Lung (tissue), 17 donors: ENCODE measurements at places on chromosomes 11 and 22. TPM values are rescaled to one million over a fixed set of nuclear protein-coding genes. Genes with fewer than 3 reads are reported as not detected.
A peak's percentile ranks its signal among the peaks of the same experiment; 100 is the strongest.

The OR6T1 gene
- polyA plus RNA-seq, result not detected

The APOL4 gene
- 5.9 TPM for polyA plus RNA-seq

The PRAME gene
- polyA plus RNA-seq, result not detected

The CAT gene
- polyA plus RNA-seq, result 91.8 TPM

DNA sequence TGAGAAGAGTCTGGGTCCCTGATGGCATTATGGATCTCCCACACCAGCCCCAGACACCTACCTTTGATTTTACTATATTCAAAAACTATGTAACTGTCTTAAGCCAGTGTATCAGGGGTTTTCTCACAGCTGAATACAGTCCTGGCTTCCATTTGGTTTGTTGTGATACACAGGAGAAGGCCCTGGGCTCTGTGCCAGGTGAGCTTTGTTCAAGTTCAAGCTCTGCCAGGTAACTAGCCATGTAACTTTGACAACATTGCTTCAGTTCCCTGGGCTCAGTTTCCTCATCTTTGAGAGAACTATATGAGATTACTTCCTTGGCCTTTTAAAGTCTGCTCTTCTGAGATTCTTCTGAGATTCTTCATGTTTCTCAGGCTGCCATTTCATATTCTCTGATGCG, 327.5 kb upstream of the TENM4 start:
- H3K27ac ChIP-seq, result no peak overlapping the region
- no peaks in the 10 kb centered on the region for H3K27me3 ChIP-seq
- no peak overlapping the region for H3K4me3 ChIP-seq
- H3K4me1 ChIP-seq, result no peaks in the 10 kb centered on the region
- DNase-seq, result no peak

DNA sequence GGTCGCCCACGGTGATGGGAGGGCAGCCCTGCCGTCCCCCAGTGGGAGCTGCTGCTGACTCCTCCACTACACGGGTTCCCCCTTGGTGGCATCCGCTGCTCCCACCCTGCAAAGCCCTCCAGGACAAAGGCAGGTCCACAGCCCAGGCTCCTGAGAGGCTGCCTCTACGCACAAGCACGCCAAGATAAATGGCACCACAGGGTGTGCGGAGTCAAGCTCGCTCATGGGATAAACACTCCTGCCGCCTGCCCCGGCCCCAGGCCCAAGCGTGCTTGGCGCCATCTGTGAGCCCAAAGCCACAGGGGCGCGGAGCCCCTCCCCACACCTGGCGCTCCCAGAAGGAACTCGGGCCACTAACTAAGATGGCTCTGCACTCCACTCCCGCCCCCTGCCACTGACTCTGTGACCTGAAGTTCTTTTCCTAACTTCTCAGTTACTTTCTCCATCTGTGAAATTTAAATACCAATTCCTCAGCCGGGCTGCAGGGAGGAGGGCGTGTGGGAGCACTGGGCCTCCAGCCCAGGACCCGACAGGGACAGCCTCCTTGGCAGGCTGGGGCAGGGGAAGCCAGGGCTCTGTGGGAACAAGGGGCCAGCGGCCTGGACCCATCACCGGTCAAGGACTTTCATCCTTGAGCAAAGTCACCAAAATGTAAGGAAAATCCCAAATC, 14.9 kb downstream of the EHD1 start:
- H3K27ac ChIP-seq, result peak overlapping the region; percentile 92
- peaks cover 25% of the 10 kb centered on the region for H3K4me1 ChIP-seq
- DNase-seq, result peak; percentile 77
- no peaks in the 10 kb centered on the region for H3K27me3 ChIP-seq
- no peak overlapping the region for H3K4me3 ChIP-seq

DNA sequence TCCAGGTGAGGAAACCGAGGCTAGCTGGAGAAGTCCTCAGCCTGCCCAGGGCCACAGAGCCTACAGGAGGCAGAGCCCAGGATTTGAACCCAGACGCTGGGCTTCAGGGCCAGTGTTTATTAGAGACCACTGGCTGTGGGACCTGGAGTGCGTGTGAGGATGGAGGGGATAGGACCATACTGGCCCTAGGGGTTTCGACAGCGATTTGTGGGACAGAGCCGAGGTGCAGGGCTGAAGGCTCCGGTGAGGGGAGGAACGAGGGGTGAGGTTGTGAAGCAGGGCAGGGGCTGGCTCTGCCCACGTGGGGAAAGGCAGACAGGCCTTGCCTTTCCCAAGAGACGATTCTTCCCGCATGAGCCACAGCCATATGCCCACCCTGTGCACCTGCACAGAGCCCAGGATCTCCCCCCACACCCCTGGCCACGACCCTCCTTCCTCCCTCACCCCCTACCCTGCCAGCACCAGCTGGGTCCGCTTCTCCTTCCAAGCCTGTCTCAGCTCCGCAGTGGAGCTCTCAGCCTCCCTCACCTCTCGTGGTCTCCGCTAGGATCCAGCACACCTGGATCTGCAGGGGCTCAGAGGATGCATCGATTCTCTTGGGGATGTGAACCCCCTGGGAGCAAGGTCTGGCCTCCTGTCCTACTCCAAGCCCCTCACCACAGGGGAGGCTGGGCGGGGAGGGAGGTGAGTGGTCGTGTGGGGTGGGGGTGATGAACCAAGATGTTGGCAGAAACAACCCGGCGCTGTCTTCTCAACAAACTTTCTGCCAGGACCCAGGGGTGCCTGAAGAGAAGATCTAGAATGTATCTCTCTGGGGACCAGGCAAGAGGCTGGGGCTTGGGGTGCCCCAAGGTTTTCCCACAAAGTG, 58.4 kb downstream of the RTL6 start:
- DNase-seq, result peak; percentile 9
- H3K4me1 ChIP-seq, result peaks cover 2% of the 10 kb centered on the region
- H3K4me3 ChIP-seq, result no peak overlapping the region
- H3K36me3 ChIP-seq, result no peaks in the 10 kb centered on the region
- H3K27ac ChIP-seq, result no peak overlapping the region

DNA sequence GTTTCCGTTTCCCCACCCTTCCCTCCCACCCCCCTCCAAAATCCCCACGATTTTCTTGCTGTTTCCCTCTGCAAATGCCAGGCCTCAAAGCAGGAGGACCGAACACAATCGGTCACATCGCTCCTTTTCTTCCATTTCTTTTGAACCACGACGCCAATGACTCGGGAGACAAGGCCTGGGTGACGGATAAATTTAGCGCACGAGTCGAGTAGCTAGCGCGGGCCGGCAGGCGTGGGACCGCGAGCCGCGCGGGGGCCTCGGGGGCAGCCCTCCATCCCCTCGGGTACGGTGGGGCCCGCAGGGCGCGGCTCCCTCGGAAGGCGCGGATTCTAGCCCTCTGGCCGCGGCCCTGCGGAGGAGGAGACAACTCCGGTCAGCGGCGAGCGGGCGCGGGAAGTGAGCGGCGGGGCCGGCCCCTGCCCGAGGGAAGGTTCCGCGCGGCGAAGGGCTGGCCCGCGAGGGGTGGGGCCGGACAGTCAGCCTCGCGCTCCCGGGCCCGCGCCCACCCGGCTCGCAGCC, 414 bp downstream of the JOSD1 start:
- H3K27ac ChIP-seq, result peak overlapping the region; percentile 97
- H3K4me1 ChIP-seq, result peaks cover 23% of the 10 kb centered on the region
- peak overlapping the region; percentile 79 for H3K4me3 ChIP-seq
- no peaks in the 10 kb centered on the region for H3K27me3 ChIP-seq
- DNase-seq, result no peak

- H3K27ac ChIP-seq, result no peak overlapping the region
- no peaks in the 10 kb centered on the region for H3K4me1 ChIP-seq
- H3K4me3 ChIP-seq, result no peak overlapping the region
- no peak for DNase-seq
- no peaks in the 10 kb centered on the region for H3K36me3 ChIP-seq
Observed at GRCh38 chr11:127997594-127997993, 589.8 kb downstream of the ETS1 start.

DNA sequence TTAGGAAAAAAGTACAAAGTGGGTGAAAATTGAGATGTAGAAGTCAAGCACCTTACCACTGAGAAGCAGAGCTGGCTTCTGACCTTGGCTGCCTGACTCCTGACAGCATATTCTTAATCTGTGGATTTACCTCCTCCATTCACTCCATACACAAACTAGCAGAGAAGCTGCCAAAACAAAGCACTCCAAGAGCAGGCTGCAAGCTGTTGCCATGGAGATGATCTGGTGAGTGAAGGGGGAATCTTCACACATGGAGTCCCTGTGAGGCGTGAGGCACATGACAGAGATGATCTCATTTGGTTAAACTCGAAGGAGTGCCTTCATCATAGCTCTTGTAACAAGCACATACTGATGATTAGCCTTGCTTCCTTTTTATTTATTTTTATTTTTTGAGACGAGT, 16.1 kb downstream of the COMMD9 start:
- H3K4me3 ChIP-seq, result no peak overlapping the region
- DNase-seq, result no peak
- H3K36me3 ChIP-seq, result peaks cover 28% of the 10 kb centered on the region
- no peaks in the 10 kb centered on the region for H3K27me3 ChIP-seq
- no peaks in the 10 kb centered on the region for H3K4me1 ChIP-seq

- H3K4me3 ChIP-seq, result no peak overlapping the region
- H3K27ac ChIP-seq, result no peak overlapping the region
- no peak for DNase-seq
- no peaks in the 10 kb centered on the region for H3K27me3 ChIP-seq
- H3K4me1 ChIP-seq, result peaks cover 4% of the 10 kb centered on the region
Observed at GRCh38 chr11:2789331-2789730, 89.5 kb upstream of the KCNQ1OT1 start.

DNA sequence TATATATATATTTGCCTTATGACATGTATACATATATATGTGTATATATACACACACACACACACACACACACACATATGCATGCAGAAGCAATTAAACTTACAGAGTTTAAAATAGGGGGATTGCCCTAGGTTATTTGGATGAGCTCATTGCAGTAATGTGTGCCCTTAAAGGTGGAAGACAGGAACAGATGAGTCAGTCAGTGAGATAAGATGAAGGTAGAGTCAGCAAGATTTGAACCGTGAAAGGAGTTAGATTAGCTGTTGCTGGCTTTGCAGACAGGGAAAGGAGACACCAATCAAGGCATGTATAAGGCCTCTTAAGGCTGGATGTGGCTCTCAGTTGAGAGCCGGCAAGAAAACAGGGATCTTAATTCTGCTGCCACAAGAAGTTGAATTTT, 902.4 kb upstream of the RAG2 start:
- H3K27ac ChIP-seq, result no peak overlapping the region
- H3K27me3 ChIP-seq, result no peaks in the 10 kb centered on the region
- no peaks in the 10 kb centered on the region for H3K36me3 ChIP-seq
- no peak overlapping the region for H3K4me3 ChIP-seq
- DNase-seq, result no peak

- no peak overlapping the region for H3K4me3 ChIP-seq
- H3K36me3 ChIP-seq, result no peaks in the 10 kb centered on the region
- H3K4me1 ChIP-seq, result no peaks in the 10 kb centered on the region
- H3K27ac ChIP-seq, result no peak overlapping the region
- H3K27me3 ChIP-seq, result no peaks in the 10 kb centered on the region
- no peak for DNase-seq
Observed at GRCh38 chr22:18973264-18974031, 37.4 kb upstream of the PRODH start.

- no peak overlapping the region for H3K4me3 ChIP-seq
- no peaks in the 10 kb centered on the region for H3K36me3 ChIP-seq
- no peaks in the 10 kb centered on the region for H3K4me1 ChIP-seq
- no peaks in the 10 kb centered on the region for H3K27me3 ChIP-seq
Observed at GRCh38 chr22:22786301-22787115, 101.1 kb upstream of the IGLL5 start.
